ENCODE measurements at places on chromosomes 13 and 19. TPM values are rescaled to one million over a fixed set of nuclear protein-coding genes. Genes with fewer than 3 reads are reported as not detected.

PEG3 gene
- 0.84 TPM for total RNA-seq

FOXO1 gene
- total RNA-seq: 3.5 TPM

CEACAM4 gene
- not detected for total RNA-seq

TTC9B gene
- not detected for total RNA-seq

GNG7 gene
- total RNA-seq: under 0.01 TPM

HPN gene
- not detected for total RNA-seq

RYR1 gene
- not detected for total RNA-seq

TGFB1 gene
- 7.1 TPM for total RNA-seq

ZNF536 gene
- not detected for total RNA-seq

ELAVL3 gene
- not detected for total RNA-seq

CCDC70 gene
- not detected for total RNA-seq

LRRC63 gene
- total RNA-seq: 0.15 TPM

GARIN5A gene
- 0.84 TPM for total RNA-seq

C19orf67 gene
- total RNA-seq: not detected

SPINT2 gene
- 3.3 TPM for total RNA-seq

ZNF565 gene
- total RNA-seq: 1.9 TPM

C19orf18 gene
- not detected for total RNA-seq

SOX21 gene
- not detected for total RNA-seq

SWSAP1 gene
- total RNA-seq: 2.1 TPM

ZNF723 gene
- not detected for total RNA-seq

PEAK3 gene
- total RNA-seq: 0.15 TPM

KLK7 gene
- not detected for total RNA-seq

KLHL1 gene
- not detected for total RNA-seq

CACNG7 gene
- 0.17 TPM for total RNA-seq

JAK3 gene
- total RNA-seq: 3.5 TPM

LILRA1 gene
- total RNA-seq: not detected

SIGLEC7 gene
- total RNA-seq: not detected

SIGLEC12 gene
- total RNA-seq: not detected

SSC5D gene
- 1.7 TPM for total RNA-seq

KIR2DL1 gene
- total RNA-seq: not detected
